ENCODE measurements at places on chromosomes 3 and 15.
A peak's percentile ranks its signal among the peaks of the same experiment; 100 is the strongest.

GRCh38 chr3:48514431-48515227, 10.7 kb upstream of the SHISA5 start:
- no peak for DNase-seq

DNA sequence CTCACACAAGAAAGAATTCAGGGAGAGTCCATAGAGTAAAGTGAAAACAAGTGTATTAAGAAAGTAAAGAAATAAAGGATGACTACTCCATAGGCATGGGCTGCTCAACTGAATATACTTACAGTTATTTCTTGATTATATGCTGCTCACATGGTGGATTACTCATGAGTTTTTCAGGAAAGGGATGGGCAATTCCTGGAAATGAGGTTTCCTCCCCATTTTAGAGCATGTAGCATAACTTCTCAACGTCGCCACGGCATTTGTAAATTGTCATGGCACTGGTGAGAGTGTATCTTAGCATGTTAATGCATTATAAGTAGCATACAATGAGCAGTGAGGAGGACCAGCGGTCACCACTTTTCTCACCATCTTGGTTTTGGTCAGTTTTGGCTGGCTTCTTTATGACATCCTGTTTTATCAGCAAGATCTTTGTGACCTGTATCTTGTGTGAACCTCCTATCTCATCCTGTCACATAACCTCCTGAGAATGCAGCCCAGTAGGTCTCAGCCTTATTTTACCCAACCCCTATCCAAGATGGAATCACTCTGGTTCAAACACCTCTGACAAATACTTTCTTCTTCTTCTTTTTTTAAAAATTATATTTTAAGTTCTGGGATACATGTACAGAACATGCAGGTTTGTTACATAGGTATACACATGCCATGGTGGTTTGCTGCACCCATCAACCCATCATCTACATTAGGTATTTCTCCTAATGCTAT, 849.7 kb downstream of the TBL1XR1 start:
- no peak for DNase-seq

DNA sequence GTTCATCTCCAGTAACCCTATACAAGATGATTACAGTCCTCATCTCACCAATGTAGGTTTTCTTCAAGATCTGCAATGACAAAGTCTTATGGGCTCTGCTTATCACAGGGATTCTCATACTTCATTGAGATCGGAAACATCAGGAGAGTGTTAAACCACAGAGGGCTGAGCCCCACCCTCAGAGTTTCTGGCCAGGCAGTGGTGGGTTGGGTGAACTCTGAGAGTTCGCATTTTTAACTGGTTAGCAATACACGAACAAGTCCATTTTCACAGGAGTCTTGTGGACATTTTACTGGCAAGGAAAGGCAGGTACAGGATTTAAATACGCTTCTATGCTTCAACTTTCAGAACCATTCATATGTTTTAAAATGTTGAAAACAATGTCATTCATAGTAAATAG, 366.7 kb upstream of the ROBO2 start:
- DNase-seq = no peak

DNA sequence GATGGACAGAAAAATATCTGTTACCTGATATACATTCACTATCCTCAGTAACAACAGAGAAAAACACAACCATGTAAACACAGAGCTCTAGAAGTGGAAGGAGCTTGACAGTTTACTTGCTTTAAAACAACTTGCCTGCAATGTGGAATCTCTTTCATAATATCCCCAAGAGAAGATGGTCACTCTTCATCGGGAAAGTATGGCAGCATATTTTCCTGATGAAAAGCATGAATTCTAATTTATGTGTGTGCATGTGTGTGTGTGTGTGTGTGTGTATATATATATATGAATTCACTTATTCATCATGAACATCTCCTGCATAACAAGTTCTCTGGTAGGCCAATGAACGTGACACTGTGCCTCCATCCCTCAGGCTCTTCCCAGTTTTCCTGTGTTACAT, 81.2 kb downstream of the EFL1 start:
- no peak for DNase-seq

GRCh38 chr15:73936588-73937290, 10.5 kb downstream of the LOXL1 start:
- no peak for DNase-seq

GRCh38 chr3:114466816-114467215, 173.0 kb downstream of the TIGIT start:
- DNase-seq = no peak

DNA sequence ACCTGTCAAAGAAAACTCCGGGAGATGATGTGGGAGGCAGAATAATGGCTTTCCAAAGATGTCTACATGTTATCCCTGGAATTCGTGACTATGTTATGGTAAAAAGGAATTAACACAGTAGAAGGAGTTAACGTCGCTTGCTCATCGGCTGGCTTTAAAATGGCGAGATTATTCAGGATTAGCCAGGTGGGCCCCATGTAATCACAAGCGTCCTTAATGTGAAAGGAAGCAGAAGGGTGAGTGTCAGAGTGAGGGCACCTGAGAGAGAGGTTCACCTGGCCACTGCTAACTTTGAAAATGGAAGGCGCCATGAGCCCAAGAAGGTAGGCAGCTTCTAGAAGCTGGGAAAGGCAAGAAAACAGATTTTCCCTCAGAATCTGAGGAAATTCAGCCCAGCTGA, 557.2 kb downstream of the EPHB1 start:
- DNase-seq = no peak

DNA sequence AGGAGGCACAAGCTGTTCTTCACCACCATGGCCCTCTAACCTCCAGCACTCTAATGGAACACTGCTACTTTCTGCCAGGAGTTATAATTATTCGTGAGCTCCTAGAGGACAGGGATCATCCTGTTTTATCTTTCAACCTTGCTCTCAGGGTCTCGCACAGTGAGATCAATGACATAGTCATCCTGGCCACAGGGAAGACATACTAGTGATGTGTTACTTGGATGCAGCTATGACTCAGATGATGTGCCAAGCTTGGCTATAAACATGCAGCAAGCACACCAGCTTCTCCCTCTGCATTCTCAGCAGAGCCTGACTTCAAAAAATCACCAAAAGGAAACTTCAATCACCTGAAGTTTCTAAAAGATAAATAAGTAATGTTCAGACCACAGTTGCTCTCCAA, 203.8 kb upstream of the HES1 start:
- no peak for DNase-seq

DNA sequence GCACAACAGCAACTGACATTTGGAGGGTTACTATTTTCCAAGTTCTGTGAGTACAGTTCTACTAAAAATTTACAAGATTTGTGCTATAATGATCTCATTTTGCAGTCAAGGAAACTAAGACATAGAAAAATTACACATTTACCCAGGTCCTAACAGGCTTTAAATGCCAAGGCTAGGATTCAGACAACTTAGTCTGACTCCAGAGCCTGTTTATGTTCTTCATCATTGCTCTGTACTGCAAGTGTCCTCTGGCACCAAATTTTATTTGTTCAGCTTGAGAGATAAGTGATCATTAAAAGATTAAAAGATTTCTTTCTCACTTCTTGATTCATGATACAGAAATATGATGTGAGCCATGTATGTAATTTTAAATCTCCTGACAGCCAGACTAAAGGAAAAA, 290.8 kb downstream of the UBE2E2 start:
- no peak for DNase-seq

GRCh38 chr3:34155108-34155507, 356.7 kb downstream of the PDCD6IP start:
- no peak for DNase-seq

DNA sequence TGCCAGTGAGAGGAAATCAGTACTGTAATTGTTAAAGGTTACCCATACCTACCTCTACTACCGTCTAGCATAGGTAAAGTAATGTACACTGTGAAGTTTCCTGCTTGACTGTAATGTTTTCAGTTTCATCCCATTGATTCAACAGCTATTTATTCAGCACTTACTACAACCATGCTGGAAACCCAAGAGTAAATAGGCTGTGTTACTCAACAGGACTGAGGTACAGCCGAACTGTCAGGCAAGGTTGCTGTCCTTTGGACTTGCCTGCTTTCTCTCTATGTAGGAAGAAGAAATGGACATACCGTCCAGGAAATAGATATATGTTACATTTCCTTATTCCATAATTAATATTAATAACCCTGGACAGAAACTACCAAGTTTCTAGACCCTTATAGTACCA, 265.5 kb downstream of the NR2F2 start:
- DNase-seq = no peak

DNA sequence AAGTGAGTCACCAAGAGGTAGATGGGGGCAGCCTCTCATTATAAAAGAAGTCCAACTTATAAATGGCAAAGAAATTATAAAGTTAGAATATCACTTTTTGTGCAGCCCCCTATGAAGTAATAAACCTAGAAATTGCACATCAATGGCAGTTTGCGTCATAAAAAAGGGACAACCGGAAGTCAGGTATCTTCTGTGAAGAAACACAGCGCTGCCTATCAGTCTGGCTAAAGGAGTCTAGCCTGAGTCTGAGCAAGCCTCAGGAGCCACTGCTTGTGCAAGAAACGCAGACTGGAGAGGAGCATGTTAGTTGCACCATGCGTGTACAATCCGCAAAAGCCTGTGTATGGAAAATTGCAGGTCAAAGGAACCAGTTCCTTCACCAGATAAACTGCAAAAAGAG, 178.4 kb downstream of the ARRDC4 start:
- no peak for DNase-seq

GRCh38 chr3:41320953-41321641, 121.8 kb downstream of the CTNNB1 start:
- DNase-seq = no peak

GRCh38 chr3:21331857-21332256, 419.2 kb downstream of the ZNF385D start:
- DNase-seq = no peak

- no peak for DNase-seq
These were observed 246.2 kb downstream of the ZBTB20 start for GRCh38 chr3:114900908-114901307.

DNA sequence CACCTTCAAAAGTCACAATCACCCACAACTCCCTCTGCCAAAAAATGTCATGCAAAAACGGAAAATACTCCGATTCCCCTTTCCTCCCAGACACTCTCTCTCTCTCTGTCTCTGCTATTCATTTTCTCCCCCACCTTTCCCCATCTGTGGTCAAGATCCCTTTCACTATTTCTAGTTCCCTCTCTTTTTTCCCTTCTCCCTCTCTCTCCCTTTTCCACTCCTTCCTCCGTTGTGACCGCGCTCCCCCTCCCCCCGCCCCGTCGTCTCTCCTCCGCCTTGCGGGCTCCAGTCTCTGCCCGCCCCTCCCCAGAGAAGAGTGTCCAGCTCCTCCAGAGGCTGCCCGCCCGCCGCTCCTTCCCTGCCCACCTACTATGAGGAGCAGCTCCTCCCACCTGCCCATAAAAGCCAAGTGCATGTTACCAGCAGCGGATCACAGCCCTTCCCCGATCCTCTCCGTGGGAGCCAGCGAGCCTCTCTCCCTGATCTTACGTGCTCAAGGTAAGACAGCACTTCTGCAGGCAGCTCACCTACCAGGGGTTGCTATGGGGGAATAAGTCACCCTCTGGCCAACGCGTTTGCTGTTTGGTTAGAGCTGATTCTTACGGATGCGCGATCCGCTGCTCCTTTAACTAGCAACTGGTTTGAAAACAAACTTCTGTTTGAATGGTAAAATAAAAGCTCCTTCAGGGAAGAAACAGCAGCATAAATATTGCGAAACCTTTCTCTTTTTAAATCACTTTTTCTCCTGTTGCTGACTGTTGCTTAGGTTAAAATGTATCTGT, at the start of gene COL8A1:
COL8A1 (plus strand) TSS at position 428 of the 782 bp plus-strand sequence. CDS start 152,089 bp downstream, outside the sequence.
- no peak for DNase-seq

DNA sequence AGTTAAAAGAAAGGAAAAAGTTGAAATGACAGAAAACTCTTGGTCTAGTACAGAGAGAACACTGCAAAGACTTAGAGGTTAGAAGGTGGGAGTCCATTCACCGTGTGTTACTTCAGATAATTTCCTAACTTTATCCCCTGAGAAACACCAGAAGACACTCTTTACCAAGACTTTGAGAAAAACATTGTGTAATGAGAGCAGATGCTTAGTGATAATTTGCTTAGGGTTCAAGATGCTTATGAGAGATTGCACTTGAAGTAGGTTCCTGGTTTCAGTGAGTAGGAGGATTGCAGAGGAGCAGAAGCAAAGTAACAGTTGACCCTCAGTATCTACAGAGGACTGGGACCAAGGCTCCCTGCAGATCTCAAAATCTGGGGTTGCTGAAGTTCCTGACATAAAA, 594.1 kb downstream of the NR2F2 start:
- DNase-seq = peak; percentile 82

GRCh38 chr15:77644543-77645247, 12.0 kb upstream of the LINGO1 start:
- DNase-seq = no peak

DNA sequence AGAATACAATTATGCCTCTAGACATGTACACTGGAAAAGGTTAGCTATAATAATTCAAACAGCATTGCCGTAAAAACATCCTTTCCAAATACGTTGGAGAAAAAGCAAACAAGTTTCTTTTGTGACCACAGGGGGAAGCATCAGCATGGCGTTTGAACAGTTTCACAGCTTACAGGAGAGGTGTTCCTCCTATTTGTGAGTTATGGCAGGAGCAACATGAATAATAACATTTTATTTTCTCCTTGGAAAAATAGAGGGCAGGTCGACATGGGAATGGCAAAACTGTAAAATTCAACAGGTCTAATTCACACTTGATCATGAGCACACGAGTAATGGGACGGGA, 39.7 kb upstream of the GADL1 start:
- DNase-seq = no peak

GRCh38 chr3:192827208-192827607, 90.4 kb downstream of the MB21D2 start:
- DNase-seq = no peak

- no peak for DNase-seq
These were observed 92.3 kb downstream of the MAGI1 start for GRCh38 chr3:65946438-65946837.

- no peak for DNase-seq
These were observed 23.7 kb downstream of the PXYLP1 start for GRCh38 chr3:141255137-141255845.

DNA sequence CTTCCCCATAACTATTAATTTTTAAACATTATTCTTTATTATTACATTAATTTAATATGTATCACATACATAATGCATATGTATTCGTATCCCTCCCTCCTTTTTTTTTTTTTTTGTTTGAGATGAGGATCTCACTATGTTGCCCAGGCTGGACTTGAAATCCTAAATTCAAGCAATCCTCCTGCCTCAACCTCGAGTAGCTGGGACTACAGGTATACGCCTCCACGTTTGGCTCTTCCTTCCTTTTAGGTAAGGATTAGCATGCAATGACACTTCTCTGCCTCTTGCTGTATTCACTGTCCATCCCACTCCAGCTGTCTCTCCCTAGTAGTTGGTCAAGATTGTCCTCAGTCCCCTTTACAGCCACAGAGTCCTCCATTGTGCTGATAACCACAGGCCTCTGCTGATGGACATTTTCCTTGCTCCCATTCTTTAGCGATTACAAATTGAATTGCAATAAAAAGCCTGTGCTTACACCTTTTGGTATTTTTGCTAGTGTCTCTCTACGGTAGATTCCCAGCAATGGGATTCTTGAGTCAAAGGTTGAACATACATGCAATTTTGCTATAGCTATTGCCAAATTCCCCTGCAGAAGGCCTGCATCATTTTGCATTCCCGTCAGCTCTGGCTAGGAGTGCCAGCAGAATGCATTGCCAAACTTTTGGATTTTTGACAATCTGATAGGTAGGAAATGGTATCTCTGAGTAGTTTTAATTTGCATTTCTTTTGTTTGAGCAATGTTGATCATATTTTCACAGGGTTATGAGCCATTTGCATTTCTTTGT, 156.6 kb downstream of the SMAD6 start:
- DNase-seq = no peak

- DNase-seq = no peak
These were observed 815.3 kb downstream of the TUSC7 start for GRCh38 chr3:117524890-117525289.
